ENCODE measurements at places on chromosomes 5 and 9. TPM values are rescaled to one million over a fixed set of nuclear protein-coding genes. Genes with fewer than 3 reads are reported as not detected.

HSPA4 gene
- polyA plus RNA-seq: 16.8 TPM

CAMSAP1 gene
- 3.8 TPM for polyA plus RNA-seq

LHX3 gene
- polyA plus RNA-seq: not detected

ANXA2R gene
- polyA plus RNA-seq: 0.53 TPM

Measured in BJ (cell line).